Ascending aorta (tissue), 2 donors: ENCODE measurements at places on chromosomes 13 and 19. TPM values are rescaled to one million over a fixed set of nuclear protein-coding genes. Genes with fewer than 3 reads are reported as not detected.

- H3K27ac ChIP-seq = peak overlapping the region; percentile 87
- peaks cover 8% of the 10 kb centered on the region for H3K36me3 ChIP-seq
- peak; percentile 90 for DNase-seq
- peaks cover 13% of the 10 kb centered on the region for H3K4me1 ChIP-seq
- H3K27me3 ChIP-seq = no peaks in the 10 kb centered on the region
Measured at GRCh38 chr19:55113570-55114039, 3.8 kb downstream of the PPP1R12C start.

- no peaks in the 10 kb centered on the region for H3K36me3 ChIP-seq
- DNase-seq = no peak
- no peaks in the 10 kb centered on the region for H3K27me3 ChIP-seq
- H3K27ac ChIP-seq = no peak overlapping the region
Measured at GRCh38 chr13:35479706-35480105, 3.2 kb upstream of the MAB21L1 start.

DNA sequence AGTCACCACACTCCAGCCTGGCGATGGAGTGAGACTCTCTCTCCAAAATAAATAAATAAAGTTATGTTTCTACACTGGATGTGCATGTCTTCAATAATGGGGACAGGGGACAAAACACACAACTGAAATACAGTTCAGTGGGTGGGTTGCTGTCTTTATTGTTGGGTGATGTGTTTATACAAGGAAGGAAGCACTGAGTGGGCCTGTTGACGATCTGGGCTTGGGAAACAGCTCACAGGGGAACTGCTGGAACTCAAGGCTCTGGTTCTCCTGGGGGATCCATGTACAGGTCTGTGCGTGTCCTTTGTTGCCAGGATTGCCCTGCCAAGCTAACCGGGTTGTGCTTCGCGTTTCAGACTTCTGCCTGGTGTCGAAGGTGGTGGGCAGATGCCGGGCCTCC is 18.9 kb downstream of the SPINT2 start:
- H3K27ac ChIP-seq = peak overlapping the region; percentile 85
- H3K36me3 ChIP-seq = peaks cover 24% of the 10 kb centered on the region
- no peaks in the 10 kb centered on the region for H3K27me3 ChIP-seq
- H3K4me1 ChIP-seq = peaks cover 6% of the 10 kb centered on the region
- H3K4me3 ChIP-seq = no peak overlapping the region
- DNase-seq = no peak

- H3K36me3 ChIP-seq = no peaks in the 10 kb centered on the region
- no peak for DNase-seq
- no peak overlapping the region for H3K27ac ChIP-seq
- no peak overlapping the region for H3K4me3 ChIP-seq
- H3K4me1 ChIP-seq = no peaks in the 10 kb centered on the region
Measured at GRCh38 chr13:109547942-109548341, 238.4 kb downstream of the IRS2 start.

- H3K36me3 ChIP-seq = no peaks in the 10 kb centered on the region
- no peaks in the 10 kb centered on the region for H3K4me1 ChIP-seq
- H3K4me3 ChIP-seq = no peak overlapping the region
- no peaks in the 10 kb centered on the region for H3K27me3 ChIP-seq
- no peak overlapping the region for H3K27ac ChIP-seq
Measured at GRCh38 chr19:56900573-56901097, 60.1 kb upstream of the PEG3 start.

- H3K36me3 ChIP-seq = no peaks in the 10 kb centered on the region
- no peak overlapping the region for H3K27ac ChIP-seq
- H3K4me1 ChIP-seq = no peaks in the 10 kb centered on the region
- no peak for DNase-seq
- no peak overlapping the region for H3K4me3 ChIP-seq
Measured at GRCh38 chr13:21638319-21639282, 32.3 kb upstream of the FGF9 start.

GRCh38 chr19:1408300-1409203 is 1.2 kb downstream of the DAZAP1 start:
- H3K27ac ChIP-seq = peak overlapping the region; percentile 96
- H3K4me3 ChIP-seq = peak overlapping the region; percentile 95
- no peaks in the 10 kb centered on the region for H3K27me3 ChIP-seq
- no peaks in the 10 kb centered on the region for H3K36me3 ChIP-seq
- H3K4me1 ChIP-seq = peaks cover 31% of the 10 kb centered on the region
- DNase-seq = no peak

- peaks cover 56% of the 10 kb centered on the region for H3K36me3 ChIP-seq
- H3K4me3 ChIP-seq = peak overlapping the region; percentile 86
- H3K27ac ChIP-seq = peak overlapping the region; percentile 74
- no peak for DNase-seq
- no peaks in the 10 kb centered on the region for H3K27me3 ChIP-seq
Measured at GRCh38 chr19:13764821-13765394, 586 bp downstream of the MRI1 start.

DNA sequence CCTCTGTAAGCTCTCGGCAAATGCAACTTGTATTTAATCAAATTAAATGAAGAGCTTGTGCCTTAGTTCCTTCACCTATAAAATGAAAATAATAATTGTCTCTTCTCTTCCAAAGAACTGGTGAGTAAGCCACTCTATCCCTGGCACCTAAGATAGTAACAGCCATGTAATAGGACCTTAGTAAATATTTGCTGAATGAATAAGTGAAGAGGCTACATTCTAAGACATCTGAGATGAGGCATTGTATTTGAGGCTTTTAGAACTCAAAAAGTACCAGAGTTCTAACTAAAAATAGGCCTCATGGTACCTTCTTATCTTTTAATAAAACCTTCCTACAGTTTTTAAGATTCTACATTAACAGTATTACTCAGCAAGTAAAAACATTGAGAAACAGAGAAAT is 17.3 kb upstream of the DCLK1 start:
- H3K4me1 ChIP-seq = no peaks in the 10 kb centered on the region
- H3K27me3 ChIP-seq = no peaks in the 10 kb centered on the region
- H3K4me3 ChIP-seq = no peak overlapping the region
- no peak for DNase-seq

LILRB2 gene
- 0.11 TPM for total RNA-seq

ZNF44 gene
- total RNA-seq = 10.4 TPM

MBD3L3 gene
- not detected for total RNA-seq
